ENCODE measurements at places on chromosomes 6 and 20.
A peak's percentile ranks its signal among the peaks of the same experiment; 100 is the strongest.

DNA sequence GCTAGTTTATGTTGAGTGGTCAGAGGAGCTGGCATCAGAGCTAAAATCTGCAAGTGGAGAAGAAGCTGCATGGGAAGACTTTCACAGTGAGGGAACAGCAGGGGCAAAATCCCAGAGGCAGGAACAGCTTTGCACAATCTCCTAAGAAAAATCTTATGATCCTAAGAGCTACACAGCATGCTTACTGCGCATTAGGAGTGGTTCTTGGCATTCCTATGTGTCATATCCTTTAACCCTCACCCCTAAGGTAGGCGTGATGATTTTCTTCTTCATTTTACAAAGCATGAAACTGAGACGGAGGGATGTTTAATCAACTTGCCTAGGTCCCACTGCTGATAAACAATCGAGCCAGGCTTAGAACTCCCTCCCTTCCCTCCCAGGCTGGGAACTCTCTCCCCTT is 313.6 kb upstream of the SULF2 start:
- DNase-seq: no peak

GRCh38 chr6:169088762-169089161 is 164.9 kb downstream of the THBS2 start:
- no peak for DNase-seq

- DNase-seq: no peak
These were observed 512.7 kb upstream of the JAG1 start for GRCh38 chr20:11186301-11187008.

DNA sequence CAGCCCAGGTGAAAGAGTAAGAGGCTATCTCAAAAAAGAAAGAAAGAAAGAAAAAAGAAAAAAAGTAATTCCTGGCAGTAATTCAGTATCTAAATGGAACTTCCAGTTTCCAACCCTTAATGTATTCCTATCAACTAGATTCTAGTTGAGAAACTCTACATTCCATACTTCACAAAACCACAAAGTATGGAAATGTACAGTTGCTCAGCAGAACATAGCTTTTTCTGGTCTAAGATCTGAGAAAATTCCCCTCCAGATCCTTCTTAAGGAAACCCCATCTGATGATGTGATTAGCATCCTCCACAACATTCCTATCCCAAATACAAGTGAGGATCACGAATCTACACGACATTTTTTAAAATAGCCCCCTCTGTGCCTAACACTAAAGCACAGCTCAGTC is 3.6 kb downstream of the ARMH2 start:
- DNase-seq: no peak

- no peak for DNase-seq
These were observed 542.4 kb upstream of the BTBD3 start for GRCh38 chr20:11375335-11375734.

DNA sequence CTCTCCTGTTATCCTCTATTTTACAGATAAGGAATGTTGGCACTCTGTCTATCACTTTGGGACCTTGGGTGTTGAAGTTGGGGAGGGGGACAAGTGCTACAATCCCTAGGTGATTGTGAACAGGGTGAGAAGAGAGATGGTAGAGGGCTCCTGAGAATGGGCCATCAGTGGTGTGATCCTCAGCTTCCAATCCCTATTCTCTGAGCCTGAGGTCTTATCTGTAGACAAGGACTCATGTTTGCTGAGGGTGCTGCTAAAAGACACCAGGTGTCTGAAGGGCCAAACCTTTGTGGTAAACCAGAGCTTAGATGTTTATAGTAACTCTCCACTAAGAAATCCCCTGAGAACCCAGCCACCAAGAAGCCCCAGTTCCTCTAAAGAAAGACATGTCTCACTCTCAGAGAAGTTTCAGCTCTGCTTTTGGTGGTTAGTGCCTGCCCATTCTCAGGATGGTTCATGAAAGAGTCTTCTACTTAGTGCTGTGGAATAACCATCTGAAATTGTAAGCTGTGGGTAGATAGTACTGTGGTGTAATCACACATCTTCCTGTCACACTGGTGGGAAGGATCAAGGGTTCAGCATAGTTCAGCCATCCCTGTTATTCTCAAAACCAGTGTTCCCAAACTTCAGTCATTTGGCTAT is 58.2 kb upstream of the IL20RA start:
- DNase-seq: no peak

DNA sequence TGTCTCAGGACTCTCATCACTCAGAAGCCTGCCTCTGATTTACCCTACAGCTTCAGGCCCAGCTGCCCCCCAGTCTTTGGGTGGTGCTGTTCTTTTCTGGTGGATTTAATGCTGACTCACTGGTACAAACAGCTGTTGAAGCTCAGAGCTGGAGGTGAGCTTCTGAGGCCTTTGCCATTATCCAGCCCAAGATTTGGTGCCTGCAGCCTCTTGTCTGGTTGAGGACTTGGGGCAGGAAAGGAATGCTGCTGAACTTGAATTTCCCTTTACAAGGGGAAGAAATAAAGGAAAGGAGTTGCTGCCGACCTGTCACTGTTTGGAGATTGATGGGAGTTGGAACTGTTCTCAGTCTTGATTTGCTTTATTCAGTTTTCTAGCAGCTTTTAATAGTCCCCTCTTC is 19.8 kb downstream of the ABCF1 start:
- DNase-seq: no peak

DNA sequence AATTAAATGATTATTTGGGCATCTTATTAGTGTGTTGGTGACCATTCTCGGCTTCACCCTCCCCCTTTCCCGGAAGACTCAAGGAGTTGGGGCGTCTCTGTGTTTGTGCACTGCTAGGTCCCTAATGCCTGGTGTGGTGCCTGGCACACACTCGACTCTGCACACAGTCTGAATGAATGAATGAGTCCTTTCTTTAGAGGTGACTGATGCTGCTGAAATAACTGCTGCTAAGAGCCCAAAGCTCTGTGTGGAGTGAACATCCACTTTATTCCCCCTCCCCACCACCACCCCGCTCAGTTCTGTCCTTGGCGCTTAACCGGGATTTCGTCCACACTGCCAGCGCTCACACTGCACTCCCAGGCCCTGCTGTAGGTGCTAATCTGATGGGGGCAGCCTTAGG is 1.2 kb upstream of the PHACTR3 start:
- DNase-seq: no peak

DNA sequence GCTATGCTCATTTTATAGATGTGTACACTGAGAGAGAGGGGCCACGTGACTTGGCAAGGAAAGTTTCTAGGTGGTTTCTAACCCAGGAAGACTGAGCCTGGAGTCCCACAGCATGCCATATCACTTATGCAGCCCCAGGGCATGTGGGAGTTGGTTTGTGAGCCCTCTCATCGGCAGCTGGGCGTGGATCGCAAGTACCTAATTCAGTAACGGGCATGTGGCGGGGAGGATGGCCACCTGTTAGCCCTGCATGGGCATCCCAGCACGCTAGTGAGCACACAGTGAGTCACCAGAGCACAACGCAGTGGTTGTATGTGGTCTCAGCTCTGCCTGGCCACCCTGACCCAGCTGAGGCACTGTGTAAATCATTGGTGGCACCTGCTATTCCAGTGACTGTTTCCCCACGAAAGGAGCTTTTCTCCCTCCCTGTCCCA is 88.3 kb downstream of the NINL start:
- DNase-seq: no peak

DNA sequence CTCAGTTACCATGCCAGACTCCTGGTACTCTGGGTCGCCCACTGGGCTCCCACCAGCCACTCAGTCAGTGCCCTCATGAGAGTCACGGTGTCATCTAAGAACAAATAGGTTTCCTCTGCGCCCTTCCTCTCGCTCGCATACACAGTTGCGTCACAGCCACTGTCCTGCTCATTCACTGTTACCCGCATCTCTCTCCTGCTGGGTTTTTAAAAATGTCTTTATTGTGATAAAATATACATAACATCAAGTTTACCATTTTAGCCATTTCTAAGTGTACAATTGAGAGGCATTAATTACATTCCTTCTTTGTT is 4.0 kb downstream of the TEAD3 start:
- DNase-seq: no peak

GRCh38 chr20:19658137-19658536 is 99.9 kb upstream of the RIN2 start:
- no peak for DNase-seq

DNA sequence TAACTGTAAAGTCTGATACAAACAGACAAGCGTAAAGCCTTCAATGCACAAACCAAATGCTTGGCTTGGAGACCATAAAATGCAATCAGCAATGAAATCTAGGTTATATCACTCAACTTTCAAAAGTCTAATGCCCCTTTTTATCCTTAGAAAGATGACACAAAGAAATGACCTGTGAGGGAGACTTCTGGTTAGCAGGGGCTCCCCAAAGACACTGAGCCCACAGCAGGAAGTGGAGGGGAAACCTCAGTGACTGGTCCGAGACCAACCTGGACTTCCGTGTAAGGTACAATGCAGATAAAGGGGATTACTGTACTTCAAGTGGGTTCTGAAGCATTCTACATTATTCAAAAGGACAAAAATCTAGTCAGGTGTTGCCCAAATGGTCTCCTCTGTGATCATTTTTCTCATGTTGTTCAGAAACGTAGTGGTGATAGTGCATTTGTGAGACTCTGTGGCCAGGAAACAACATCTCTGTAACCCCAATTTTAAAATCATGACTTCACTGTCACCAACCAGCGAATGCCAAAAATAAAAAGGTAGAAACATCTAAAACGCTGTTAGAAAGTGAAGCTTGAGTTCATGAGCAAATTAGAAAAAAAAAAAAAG is 88.2 kb downstream of the HIVEP2 start:
- no peak for DNase-seq

GRCh38 chr6:115766745-115767462 is 293.8 kb downstream of the FRK start:
- no peak for DNase-seq

- no peak for DNase-seq
These were observed 603.9 kb downstream of the HDGFL1 start for GRCh38 chr6:23173234-23173633.

DNA sequence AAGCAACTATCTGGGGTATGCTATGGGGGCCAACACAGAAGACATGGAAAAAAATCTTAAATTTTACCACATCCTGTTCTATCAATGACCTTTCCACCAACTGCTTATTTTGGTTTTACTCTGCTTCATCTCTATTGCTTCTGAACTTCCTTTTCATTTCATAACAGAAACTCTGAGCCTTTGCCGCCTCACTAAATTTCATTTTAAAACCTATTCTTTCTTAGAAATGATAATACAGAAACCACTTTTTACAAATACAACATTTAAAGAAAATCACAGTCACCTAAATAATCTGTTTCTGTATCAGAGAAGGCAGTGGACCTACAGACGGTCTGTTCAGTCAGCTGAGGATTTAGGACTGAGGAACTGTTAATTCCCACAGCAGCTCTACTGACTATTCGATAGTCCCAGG is 117.5 kb downstream of the KCNQ5 start:
- DNase-seq: no peak

GRCh38 chr6:166738386-166739116 is 111.5 kb upstream of the RPS6KA2 start:
- no peak for DNase-seq

GRCh38 chr6:33419580-33420490 is at the start of gene SYNGAP1:
TSS of gene SYNGAP1 (plus strand) at chr6:33420065. CDS start at chr6:33420265, 200 bp downstream.
- no peak for DNase-seq

- DNase-seq: no peak
These were observed 239.5 kb downstream of the TFAP2A start for GRCh38 chr6:10175362-10175761.

DNA sequence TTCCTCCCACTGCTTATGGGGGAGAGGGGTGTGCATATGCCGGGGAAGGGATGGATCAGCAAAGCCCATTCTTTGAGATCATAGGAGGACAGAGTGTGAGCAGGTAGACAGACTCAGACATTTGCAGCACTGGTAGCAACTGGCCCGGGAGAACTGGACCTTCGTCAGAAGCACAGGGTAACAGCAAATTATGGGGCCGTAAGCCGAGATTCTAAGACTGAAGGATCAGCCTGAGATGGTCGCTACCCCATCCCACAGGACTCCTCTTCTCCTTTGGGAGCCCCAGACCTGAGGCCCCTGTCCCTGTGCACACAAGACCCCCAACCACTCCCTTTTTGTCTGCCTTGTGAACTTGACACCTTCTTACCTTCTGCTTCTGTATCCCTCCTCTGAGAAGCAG is 106.5 kb downstream of the TOX2 start:
- DNase-seq: no peak

- peak; percentile 60 for DNase-seq
These were observed 54.0 kb upstream of the IPCEF1 start for GRCh38 chr6:154410619-154411072.

- no peak for DNase-seq
These were observed 104.8 kb downstream of the HACE1 start for GRCh38 chr6:104754788-104755409.

GRCh38 chr20:2342243-2342642 is 38.5 kb upstream of the TGM6 start:
- no peak for DNase-seq

DNA sequence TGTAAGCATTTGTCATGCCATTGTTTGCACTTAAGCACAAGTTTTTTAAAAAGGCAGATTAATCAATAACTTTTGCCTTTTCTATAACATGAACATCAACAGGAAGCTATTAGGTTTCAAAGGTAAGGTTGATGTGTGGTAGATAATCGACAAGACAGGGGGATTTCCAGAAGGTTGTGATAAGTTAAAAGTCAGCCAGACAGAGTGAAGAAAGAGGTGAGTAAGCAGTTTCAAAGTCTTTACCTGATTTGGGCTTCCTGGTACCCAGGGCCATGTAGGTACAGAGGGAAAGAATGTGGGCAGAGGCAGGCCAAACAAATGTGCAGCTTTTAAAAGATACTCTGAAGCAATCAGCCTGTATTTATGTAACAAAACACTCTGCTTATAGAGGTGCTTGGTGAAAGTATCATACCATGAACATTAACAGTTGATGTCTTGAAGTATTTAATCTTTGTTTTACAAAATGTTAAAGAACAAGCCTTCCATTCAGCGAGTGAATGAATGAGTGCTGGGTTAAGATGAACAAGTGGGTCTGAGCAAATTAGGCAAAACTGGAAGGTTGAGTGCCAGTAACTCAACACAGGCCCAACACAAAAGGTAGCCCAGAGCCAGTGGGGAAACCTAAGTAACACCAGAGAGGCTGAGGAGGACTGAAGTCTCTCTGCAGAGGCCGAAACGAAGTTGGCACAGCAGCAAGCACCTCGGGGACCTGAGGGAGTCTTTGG is 60.2 kb downstream of the LRRC1 start:
- no peak for DNase-seq

DNA sequence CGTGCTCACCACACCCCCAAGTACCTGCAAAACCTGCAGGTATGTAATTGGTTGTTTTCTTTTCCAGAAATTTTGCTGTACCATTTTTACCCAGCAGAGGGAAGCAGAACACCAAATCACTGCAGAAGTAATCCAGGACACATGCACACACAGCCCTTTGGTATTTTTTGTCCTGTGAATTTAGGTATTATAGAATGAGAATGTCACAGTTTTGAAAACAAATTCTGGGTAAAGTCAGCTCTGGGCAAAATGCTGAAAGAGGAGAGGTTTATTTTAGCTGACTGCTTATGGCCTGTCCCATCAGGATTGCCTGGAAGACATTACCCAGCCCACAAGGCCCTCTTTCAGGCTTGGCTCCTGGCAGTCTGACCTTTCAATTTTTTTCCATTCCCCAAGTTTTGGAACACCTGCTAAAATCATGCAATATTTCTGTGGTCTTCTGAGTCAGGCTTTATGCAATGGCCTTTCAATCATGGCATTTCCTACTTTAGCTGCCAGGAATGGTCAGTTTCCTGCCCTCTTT is 3.5 kb upstream of the EFHC1 start:
- peak; percentile 64 for DNase-seq

- DNase-seq: no peak
These were observed 12.8 kb upstream of the SDCBP2 start for GRCh38 chr20:1341561-1342265.

GRCh38 chr6:166395351-166395750 is 12.6 kb upstream of the MPC1 start:
- DNase-seq: no peak

Data from SW 1271 (cell line).